Esophagus muscularis mucosa (tissue), 4 donors: ENCODE measurements at places on chromosomes 6 and 20. TPM values are rescaled to one million over a fixed set of nuclear protein-coding genes. Genes with fewer than 3 reads are reported as not detected.

The CPXM1 gene
- total RNA-seq = 0.17 TPM

The GLP1R gene
- total RNA-seq = not detected

- no peak for DNase-seq
These were observed 70.9 kb downstream of the IBTK start for GRCh38 chr6:82176616-82177015.

DNA sequence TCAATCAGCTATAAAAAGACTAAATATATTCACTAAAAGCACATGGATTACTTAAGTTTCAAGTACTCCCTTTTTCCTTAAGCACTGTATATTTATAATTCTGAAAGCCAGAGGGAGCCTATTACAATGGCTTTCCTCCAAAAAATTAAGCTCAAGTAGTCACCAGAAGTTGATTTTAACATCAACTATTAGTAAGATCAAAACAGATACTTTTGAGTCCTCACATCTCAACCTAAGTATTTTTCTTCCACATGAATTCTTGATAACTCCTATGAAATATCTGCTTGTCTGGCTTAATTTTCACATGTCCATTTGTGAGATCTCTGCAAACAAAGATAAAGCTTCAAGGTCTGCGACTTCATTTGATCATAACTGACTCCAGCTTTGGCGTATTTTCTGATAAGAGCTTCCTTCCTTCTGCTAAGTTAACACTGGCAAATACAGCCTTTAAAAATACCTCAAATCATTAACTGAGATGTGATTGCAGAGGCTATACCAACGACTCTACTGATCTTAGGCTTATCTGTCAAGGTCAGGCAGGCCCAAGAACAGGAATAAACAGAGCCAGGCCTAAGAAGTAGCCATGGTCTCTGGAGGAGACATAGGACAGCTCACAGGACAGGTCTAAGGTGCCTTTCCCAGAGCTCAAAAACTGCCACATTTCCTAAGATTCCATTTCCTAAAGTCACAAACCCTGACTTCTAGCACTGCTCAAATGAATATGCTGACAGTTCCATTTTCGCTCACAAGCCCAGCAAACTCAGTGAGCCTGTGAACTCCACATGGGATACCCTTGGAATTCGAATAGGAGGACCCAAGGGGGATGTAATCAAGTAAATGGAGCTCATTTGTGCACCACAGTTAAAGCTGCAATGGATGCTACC lies 10.0 kb downstream of the SNX5 start:
- no peak for DNase-seq

DNA sequence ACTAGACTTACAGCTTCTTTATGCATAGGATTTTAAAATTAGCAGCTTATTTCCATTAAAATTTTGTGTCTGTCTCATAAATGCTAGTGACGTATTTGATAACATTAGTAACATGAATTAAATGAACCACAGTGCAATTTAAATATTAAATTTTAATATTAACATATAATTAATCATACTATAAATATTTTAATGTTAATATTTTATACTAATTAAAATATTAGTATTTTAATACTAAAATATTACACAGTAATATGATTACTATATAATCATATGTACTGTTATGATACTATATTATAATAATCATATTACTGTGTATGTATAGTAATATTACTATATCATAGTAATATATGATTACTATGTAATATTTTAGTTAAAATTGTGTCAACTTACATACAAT lies 73.7 kb downstream of the CHD6 start:
- no peak for DNase-seq

DNA sequence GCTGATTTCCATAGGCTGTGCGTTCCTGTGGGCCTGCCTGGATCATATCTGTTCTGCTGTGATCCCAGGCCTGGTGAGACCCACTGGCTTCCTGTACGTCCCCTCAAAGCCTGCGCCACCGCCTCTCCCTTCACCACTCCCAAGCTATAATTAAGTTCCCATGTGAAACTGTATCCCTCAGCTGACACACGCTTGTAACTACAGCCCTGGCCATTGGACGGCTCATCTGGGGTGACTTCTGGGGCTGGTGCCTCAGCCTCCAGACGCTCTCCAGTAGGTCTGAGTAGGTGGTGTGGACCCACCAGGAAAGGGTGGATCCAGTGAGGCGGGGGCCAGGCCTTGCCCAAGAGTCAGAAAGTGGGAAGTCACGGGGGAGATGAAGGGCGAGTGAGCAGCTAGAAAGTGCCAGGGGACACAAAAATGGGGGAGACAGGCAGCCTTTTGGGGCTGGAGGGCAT lies 21.0 kb downstream of the PPARD start:
- DNase-seq = no peak

- DNase-seq = no peak
These were observed 37.1 kb downstream of the QRSL1 start for GRCh38 chr6:106666282-106667021.

DNA sequence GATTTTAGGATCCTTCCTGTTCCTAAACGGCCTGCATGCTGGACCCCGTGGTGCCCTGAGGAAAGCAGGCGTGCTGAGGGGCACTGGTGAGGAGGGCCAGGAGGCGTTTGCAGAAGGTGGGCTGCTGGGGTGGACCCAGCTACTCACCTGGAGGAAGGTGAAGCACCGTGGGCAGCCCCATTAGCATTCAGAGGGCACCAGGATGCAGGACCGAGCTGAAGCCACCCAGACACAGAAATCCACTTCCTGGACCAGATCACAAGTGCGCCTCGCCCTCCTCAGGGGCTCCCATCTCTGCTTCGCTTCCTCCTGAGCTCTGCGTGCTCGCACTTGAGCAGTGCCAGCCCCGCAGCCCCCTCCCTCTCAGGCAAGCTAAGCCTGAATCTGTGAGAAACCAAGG lies 187.0 kb downstream of the SYNDIG1 start:
- no peak for DNase-seq
